ENCODE measurements at places on chromosomes 6 and 20.

DNA sequence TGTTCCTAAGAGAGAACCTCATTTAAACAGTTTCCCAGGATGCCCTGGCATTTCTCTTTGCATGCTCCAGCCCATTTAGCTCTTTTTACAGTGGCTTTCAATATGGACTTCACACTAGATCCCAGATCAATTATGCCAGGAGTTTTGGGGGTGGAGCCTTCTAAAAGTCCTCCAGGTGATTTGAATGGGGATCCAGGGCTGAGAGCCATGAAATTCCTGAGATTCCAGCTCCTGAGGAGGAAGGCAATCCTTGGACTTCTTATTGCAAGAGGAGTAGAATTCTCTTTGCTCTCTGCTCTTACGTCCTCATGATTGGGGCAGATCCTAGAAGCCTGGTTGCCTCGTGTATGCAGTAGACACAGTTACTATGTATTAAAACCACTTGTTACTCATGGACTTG is 184.2 kb downstream of the DHX35 start:
- no peak for DNase-seq

- DNase-seq = peak; percentile 27
Observed at GRCh38 chr20:51156041-51156982, 133.4 kb upstream of the KCNG1 start.

GRCh38 chr6:18187701-18188100 is 32.5 kb downstream of the KDM1B start:
- no peak for DNase-seq

DNA sequence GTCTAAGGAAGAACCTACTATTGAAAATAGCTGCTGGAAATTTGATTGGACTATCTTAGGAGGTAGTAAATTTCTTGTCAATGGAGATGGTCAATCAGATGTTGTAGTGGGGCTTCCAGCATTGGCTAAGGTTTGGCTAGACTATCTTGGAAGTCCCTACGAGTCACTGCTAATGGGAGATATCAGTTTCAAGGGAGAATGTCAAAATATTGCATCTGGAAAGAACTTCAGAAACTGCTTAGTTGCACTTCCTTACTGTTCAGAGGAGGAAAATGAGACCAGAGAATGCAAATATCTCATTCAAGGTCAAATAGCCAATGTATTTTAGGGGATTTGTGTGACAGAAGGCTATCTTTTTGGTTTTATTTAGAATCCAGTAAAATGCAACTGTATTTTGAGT is 53.5 kb upstream of the CCN2 start:
- DNase-seq = no peak

GRCh38 chr20:46791722-46792416 is 82.4 kb downstream of the SLC2A10 start:
- no peak for DNase-seq

- DNase-seq = no peak
Observed at GRCh38 chr20:47206962-47207641, 149.4 kb downstream of the ZMYND8 start.

- no peak for DNase-seq
Observed at GRCh38 chr6:155247618-155248007, 16.2 kb upstream of the CLDN20 start.

Measured in Ammon's horn (tissue), 1 donor.